ENCODE measurements at places on chromosomes 6 and 20. TPM values are rescaled to one million over a fixed set of nuclear protein-coding genes. Genes with fewer than 3 reads are reported as not detected.

GGTLC1 gene
- not detected for total RNA-seq

GRCh38 chr6:66568271-66568670, 861.2 kb upstream of the EYS start:
- DNase-seq: no peak

FAM209B gene
- total RNA-seq: 0.64 TPM

DNA sequence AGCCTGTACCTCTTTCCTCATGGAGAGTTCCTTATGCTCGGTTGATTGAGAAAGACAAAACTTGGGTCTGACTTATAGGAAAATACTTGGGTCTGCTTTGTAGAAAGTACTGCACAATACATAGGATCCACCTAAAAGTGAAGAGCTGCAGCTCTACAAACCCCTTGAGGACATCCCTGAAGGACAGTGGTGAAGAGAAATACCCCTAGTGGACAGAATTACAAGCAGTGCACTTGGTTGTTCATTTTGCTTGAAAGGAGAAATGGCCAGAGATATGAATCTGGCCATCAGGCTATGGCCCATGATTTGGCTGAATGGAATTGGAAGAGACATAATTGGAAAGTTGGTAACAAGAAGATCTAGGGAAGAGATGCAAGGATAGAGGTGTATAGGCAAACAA, 8.3 kb downstream of the CD24 start:
- DNase-seq: no peak

BAK1 gene
- total RNA-seq: 40.9 TPM
